ENCODE measurements at places on chromosomes 2 and 18.
A peak's percentile ranks its signal among the peaks of the same experiment; 100 is the strongest.

DNA sequence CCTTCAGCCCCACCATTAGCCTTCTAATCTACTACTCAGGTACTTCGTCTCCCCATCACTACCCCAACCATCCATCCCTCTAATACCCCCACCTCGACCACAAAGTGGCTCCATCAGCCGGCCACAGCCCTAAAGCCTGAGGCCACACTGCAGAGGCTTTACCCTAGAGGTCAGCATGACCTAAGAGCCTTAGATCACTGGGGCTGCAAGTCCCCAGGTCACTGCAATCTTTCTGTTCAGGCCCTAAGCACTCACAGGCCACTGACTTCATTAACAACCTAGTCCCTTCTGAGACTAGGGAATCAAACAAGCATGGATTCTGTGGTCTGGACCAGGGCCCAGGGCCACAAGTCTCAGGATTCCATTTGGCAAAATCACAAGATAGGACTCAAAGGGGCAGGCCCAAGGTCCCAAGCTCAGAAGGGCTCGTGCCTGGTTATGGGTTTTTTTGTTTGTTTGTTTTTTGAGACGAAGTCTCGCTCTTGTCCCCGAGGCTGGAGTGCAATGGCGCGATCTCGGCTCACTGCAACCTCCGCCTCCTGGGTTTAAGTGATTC is 37.0 kb upstream of the PKDCC start:
- no peak for DNase-seq

- no peak for DNase-seq
These were observed 127.7 kb upstream of the CHST9 start for GRCh38 chr18:27312853-27313252.

GRCh38 chr2:68272246-68272994 is 20.1 kb upstream of the PPP3R1 start:
- no peak for DNase-seq

DNA sequence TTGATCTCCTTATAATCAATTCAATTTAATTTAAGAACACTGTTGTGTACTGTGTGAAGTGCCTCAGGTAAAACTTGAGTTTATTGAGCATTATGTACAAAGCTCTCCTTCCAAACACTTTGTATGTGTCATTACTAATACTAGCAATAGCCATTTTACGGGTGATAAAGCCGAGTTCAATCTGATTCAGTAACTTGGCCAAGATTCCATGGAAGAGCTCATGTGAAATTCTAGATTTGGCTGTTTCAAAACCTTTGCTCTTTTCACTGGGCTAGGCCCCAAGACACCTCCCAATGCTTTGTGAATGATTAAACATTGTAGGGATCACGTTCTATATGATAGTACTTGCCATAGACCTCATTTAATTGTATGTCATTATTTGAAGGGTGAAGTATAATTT is 8.9 kb upstream of the NFE2L2 start:
- no peak for DNase-seq

GRCh38 chr2:240687741-240688552 is 3.7 kb upstream of the AQP12A start:
- DNase-seq, result no peak

- DNase-seq, result no peak
These were observed 32.7 kb upstream of the SPRED2 start for GRCh38 chr2:65465124-65465523.

DNA sequence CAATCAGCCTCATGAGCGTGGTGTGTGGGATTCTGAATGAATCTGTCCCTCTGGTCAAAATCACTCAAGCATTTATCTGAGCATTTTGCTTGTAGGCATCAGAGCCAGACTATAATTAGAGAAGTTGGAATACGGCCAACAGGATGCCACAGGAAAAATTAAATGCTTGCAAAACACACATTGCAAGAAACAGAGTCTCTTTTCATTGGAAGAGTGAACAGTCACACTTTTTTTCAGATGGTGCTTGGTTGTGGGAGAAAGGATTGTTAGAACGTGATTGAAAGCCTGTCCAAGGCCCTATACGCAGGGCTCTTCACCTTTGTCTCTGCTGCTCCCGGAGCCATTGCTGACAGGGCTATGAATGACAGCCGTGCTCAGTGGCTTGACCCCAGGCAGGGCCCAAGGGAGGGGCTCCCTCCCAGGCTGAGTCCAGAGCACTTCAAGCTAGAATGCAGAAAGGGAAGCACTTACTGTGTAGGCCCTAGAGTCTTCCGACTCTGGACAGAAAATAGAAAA is 59.8 kb downstream of the SNTG2 start:
- DNase-seq, result peak; percentile 88

DNA sequence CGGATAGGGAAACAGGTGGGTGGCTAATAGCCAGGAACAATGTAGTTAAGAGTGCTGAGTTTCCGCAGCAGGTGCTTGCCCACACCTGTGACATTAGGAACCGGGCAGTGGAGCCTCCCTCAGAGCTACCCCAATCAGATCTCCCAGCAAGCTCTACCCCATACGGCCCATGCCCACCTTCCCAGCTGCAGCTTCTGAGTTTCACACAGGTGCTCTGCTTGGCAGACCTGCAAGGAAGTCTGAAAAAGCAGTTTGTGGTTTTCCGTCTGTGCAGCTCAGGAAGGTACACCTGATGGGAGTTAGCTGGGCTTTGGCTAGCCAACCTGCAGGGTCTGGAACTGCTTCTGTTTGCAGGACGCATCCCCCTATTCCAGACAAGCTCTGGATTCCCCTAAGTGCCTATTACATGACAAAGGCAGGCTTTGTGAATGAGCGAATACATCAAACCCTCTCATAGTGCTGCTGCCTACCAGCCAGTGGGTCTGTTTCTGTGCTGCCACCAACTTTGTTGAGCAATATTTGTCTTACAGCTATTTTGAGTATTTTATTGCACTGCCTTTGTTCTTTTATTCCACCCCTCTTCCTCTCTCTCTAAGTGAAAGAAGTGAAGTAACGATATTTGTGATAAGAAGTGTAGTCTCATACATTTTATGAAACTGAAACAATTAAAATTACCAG is 24.7 kb upstream of the CEP68 start:
- DNase-seq, result peak; percentile 71

DNA sequence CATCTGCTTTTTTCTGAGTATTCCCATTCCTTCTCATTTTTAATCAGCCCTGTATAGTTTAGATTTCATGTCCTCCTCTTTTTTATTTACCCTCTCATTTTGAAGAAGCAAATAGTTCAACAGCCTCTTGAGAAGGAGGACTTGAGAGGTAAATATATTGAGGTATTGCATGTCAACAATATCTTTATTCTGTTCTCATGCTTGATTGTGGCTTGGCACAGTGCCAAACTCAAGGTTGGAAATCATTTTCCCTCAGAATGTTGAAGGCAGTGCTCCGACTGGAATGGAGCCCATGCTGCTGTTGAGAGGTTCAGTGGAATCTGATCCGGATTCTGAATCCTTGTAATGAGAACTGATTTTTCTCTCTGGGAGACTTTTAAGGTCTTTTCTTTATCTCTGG is 31.0 kb upstream of the GALNT3 start:
- DNase-seq, result peak; percentile 81

DNA sequence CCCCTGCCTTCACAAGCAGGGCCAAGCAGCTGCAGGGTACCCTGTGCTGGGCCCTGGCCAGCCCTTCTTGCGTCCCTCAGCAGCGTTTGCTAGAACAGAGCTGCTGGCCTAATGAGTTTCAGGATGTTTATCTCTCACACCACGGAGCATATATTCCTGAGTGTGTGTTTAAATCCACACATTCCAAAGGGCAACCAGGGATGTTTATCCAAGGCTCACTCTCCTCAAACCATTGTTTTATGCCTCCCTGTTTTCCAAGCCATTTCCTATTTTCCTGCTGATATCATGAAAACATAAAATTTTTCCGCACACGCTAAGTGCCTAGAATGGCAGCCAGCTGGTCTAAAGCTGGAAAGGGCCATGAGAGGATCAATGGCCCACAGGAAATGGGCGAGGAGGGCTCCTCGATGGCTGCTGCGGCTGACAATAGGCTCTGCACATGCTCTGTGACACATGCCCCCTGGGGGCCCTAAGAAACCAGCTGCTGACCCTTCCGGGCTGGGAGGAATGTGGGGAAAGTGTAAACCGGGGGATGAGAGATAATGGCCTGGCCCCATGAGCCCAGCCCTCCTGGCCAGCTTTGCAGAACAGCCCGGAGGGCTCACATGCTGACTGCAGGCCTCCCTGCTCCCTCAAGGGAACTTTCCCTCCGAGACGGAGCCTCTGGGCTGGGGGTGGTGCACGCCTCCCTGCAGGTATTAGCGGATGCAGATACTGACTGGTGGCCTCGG is 194.0 kb downstream of the NDUFA10 start:
- no peak for DNase-seq

- DNase-seq, result no peak
These were observed 21.7 kb downstream of the HS1BP3 start for GRCh38 chr2:20629181-20629580.

DNA sequence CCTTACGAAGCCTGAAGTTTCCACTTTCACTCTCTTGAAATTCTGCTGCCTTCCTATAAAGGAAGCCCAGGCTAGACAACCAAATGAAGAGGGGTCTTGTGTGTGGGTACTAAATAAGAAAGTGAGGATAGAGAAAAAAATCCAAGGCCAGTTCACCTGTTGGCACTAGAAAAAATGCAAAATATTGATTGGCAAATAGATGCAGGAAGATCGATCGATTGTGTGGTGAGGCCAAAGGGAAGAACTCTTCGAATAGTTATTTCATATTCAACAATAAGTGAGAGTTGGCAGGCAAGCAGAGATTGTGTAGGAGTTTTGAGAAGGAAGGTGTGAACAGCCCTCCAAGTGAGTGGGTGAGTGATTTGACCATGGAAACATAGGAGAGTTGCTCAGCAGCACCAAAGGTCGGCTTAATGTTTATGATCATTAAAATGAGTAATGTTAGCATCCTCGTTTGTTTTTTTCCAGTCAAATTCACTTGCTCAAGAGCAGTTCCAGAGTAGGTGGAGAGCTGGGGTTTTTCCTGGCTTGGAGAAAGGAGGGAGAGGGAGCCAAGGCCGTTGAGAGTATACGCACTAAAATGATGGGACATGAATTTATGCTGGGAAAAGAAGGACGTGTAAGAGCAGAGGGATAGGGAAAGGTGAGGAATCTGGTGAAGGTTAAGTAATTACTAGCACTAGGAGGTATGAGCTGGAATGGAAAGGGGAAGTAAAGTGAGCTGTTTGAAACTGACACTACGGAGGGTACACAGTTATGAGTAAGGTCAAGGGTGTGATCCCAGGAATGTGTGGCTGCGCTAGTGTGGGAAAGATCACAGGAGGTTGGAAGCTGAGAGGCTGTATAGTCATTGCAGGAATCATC is 1.1 kb upstream of the NAPG start:
- DNase-seq, result no peak

GRCh38 chr18:77197073-77197472 is 52.6 kb upstream of the GALR1 start:
- DNase-seq, result no peak

GRCh38 chr2:29219374-29219773 is 104.2 kb downstream of the CLIP4 start:
- DNase-seq, result no peak

DNA sequence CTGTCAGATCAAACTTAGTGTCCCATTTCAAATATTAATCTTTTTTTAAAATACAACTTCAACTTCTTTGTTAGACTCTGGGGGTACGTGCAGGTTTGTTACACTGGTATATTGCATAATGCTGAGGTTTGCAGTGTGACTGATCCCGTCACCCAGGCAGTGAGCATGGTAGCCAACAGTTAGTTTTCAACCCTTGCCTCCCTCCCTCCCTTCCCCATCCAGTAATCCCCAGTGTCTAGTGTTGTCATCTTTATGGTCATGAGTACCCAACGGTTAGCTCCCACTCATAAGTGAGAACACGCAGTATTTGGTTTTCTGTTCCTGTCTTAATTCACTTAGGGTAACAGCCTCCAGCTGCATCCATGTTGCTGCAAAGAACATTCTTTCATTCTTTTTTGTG is 23.9 kb downstream of the NOL10 start:
- no peak for DNase-seq

GRCh38 chr2:42863320-42863719 is 70.9 kb upstream of the HAAO start:
- DNase-seq, result no peak

DNA sequence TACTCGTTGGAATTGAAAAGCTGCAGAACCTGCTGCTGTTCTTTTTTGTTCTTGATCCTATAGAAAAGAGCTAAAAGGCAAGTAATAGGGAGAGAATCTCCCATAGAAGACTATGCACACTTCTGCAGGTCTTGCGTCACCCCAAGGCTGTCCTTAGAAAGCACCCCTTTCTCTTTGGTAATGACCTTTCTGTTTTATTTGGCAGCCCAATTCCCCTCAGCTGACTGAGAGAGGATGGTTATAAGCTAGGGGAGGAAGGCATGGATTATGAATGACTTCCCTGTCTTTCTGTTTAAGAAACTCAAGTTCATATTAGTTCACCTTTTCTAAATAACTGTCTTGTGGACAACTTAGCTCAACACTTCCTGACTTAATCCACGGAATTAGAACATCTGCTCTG is 122.9 kb downstream of the TXNL1 start:
- no peak for DNase-seq

- no peak for DNase-seq
These were observed 69.9 kb downstream of the SH3BP4 start for GRCh38 chr2:235021752-235022151.

DNA sequence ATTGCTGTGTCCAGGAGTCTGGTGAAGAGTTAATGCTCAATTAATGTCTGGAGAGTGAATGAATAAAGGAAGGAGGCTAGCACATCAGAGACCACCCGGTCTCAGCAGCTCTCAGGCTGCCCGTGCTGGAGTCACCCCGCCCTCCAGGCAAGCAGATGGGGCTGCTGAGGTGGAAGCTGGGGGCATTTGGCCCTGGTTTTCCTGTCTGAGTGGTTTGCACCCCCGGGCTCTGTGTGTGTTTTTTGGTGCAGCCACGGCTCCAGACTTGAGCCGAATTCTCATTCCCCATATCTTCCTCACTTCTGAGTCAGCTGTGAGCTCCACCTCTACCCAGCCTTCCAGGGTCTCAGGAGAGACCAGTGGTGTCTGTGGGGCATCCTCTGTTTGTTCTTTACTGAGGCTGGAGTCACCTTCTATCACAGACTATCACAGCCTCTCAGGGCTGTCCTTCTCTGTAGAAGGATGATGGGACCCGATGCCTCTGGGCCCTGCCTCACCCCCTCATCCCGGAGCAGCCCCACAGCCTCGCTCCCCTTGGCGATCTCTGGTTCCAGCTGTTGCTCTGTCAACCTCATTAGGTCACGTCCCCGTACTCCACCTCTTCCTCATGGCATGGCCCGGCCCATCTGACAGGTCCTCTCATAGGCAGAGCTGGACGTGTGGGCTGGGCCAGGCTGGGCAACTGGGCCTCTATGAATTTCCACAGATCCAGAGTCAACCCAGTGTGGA is 60.8 kb downstream of the HS1BP3 start:
- no peak for DNase-seq

GRCh38 chr18:48475635-48476549 is 62.9 kb upstream of the CTIF start:
- peak; percentile 75 for DNase-seq

DNA sequence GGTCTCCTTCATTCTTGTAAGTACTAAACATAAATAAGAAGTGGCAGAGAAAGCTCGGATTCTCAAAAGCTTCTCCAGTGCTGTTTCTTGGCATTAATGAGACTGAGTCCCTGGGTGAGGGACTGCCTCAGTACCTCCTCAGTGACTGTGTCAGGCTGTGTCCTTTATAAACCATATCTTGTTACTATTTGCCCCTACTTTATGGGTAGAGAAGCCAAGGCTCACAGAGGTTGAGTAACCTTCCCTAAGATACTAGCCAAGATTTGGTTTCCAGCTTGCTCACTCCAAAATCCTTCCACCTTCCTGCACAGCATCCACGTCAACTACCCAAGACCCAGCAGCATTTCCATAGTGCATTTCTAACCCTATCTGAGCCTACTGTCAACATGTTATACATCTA is 55.6 kb downstream of the THUMPD2 start:
- DNase-seq, result no peak

Data from NCI-H345 (cell line).